ENCODE measurements at places on chromosomes 12 and 14. TPM values are rescaled to one million over a fixed set of nuclear protein-coding genes. Genes with fewer than 3 reads are reported as not detected.

Gene PRMT5
- total RNA-seq = 132 TPM

Gene CFAP73
- 0.10 TPM for total RNA-seq

Gene STAC3
- 0.27 TPM for total RNA-seq

Gene CIT
- total RNA-seq = 8.5 TPM
